ENCODE measurements at places on chromosomes 2 and 18.

DNA sequence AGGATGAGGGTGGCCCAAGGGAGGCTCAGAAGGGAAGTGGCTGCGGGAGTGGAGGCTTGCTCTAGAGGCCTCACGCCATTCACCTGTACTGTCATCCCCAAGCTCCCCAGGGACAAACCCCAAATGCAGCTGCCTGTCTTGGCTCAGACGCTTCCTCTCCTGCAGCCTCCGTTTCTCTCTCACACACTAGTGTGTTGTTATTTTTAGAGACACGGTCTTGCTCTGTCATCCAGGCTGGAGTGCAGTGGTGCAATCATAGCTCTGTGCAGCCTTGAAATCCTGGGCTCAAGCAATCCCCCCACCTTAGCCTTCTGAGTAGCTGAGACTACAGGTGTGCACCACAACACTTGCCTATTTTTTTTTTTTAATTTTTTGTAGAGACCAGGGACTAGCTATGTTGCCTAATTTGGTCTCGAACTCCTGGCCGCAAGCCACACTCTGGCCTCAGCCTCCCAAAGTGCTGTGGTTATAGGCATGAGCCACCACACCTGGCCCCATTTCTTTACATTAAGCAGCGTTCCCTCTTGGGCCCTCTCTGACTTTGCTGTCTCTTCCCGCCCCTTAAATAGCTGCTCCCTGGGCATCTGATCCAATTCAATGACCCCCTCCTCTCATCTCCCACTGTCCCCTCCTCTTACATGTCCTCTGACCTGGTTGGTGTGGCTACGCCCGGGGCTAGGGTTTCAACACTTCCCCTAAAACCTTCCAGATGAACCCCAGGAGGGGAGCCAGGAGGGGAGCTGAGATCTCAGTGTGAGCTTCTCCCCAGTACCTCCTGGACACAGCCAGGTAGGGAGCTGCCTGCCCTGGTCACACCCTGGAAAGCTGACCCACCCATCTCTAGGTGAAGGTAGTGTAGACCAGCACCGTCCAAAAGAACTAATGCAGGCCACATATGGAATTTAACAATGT, 24.0 kb upstream of the LOXHD1 start:
- H3K4me1 ChIP-seq = peaks cover 11% of the 10 kb centered on the region
- H3K27me3 ChIP-seq = no peaks in the 10 kb centered on the region

DNA sequence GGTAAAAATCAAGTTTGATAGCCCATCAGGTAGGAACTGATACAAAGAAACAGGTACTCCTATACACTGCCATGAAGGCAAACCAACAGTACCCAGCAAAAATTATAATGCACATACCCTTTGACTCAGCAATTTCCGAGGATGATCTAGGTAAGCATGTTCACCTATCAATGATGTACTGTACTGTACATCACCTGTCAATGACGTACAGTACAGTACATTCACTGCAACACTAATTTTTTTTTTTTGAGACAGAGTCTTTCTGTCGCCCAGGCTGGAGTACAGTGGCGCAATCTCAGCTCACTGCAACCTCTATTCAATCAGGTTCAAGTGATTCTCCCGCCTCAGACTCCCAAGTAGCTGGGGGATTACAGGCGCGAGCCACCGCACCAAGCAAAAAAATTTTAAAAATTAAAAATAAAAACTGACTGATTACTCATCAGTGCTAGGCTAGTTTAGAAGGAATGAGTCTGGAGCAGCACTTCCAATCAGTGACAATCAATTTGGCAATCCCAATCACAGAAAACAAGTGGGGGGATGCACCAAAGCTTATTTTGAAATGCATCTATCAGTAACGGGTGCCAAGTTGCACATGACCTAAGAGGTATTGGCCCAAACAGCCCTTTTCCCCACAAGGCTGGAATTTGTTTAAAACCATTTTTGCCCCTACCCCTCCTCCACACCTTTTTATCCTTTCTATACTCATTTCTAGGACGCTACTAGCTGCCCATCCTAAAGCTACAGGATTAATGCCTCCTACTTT, 8.2 kb downstream of the SRSF7 start:
- no peak overlapping the region for H3K27ac ChIP-seq
- no peaks in the 10 kb centered on the region for H3K27me3 ChIP-seq
- H3K36me3 ChIP-seq = no peaks in the 10 kb centered on the region
- H3K4me1 ChIP-seq = peaks cover 39% of the 10 kb centered on the region
- DNase-seq = no peak

DNA sequence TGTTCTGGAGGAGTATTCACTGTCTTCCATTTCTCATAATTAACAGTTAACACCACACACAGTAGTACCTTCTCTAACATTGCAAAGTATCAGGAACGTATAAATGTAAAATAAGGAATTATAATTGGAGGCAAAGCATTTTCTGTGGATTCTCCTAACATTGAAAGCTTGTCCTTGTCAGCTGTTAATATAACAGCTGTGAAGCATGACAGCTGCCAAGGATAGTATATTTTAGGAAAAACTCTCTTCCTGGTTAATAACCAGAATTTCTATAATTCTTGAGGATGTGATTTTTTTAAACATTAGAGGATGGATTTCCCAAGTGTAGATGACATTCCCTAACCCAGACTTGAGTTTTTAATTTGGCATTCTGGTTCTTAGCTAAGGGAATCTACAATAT, 110.3 kb downstream of the EPC2 start:
- H3K36me3 ChIP-seq = no peaks in the 10 kb centered on the region
- H3K4me3 ChIP-seq = no peak overlapping the region
- peaks cover 7% of the 10 kb centered on the region for H3K4me1 ChIP-seq
- H3K27me3 ChIP-seq = no peaks in the 10 kb centered on the region
- no peak for DNase-seq

- no peaks in the 10 kb centered on the region for H3K4me1 ChIP-seq
- H3K27ac ChIP-seq = no peak overlapping the region
- H3K27me3 ChIP-seq = no peaks in the 10 kb centered on the region
Measured at GRCh38 chr2:20989404-20989803, 54.5 kb downstream of the APOB start.

- H3K4me3 ChIP-seq = no peak overlapping the region
- H3K27ac ChIP-seq = no peak overlapping the region
- DNase-seq = no peak
- no peaks in the 10 kb centered on the region for H3K36me3 ChIP-seq
- H3K4me1 ChIP-seq = no peaks in the 10 kb centered on the region
Measured at GRCh38 chr2:31457651-31458050, 43.1 kb upstream of the XDH start.

DNA sequence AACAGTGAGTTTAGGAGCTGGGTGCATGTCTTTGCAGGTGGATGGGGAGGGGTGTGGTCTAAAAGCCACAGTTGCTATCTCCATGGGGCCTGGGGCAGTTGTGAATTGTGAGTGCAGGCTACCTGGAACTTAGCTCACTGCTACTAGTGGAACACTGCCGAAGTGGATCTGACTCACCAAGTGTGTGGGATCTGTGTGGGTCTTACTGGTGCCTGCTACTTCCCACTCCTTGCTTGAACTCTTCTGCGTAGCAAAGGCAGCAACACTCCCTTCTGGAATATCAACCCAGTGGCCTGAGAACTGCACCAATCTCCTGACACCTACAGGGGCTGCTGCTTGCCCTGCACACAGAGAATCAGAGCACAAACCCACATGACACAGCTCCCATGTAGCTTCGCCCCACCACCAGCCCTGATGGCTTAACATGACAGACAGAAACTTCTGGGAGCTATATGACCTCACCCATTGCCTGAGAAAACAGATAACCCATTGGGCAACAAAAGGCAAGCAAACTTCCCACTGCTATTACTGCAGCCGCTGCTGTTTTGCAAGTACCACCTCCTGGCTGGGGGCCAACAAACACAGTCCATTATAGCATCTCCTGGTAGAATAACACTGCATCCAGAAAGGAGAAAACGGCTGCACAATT, 455.1 kb upstream of the DDX18 start:
- DNase-seq = no peak
- H3K4me1 ChIP-seq = no peaks in the 10 kb centered on the region
- H3K4me3 ChIP-seq = no peak overlapping the region
- H3K27ac ChIP-seq = no peak overlapping the region

Data from adrenal gland (tissue), 19 donors.